Myocyte (in vitro differentiated cells): ENCODE measurements at places on chromosomes 13 and 19. TPM values are rescaled to one million over a fixed set of nuclear protein-coding genes. Genes with fewer than 3 reads are reported as not detected.
A peak's percentile ranks its signal among the peaks of the same experiment; 100 is the strongest.

DNA sequence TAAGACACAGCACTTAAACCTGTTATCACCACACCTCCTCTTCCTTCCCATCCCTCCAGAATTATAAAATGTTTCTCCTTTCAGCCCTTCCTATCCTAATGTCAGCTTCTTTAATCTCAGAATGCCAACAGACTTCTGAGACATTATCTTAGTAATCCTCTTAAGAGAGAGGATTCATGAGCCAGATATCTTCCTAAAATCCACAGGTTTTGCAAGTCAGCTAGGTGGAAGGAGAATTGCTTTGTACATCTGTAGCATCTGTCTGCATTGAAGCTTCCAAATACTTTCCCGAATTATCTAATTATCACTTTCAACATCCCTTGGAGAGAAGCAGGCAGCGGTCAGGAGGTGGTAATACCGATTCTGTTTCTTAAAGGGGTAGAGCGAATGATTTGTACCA lies 179.1 kb downstream of the DCT start:
- no peak for DNase-seq

DNA sequence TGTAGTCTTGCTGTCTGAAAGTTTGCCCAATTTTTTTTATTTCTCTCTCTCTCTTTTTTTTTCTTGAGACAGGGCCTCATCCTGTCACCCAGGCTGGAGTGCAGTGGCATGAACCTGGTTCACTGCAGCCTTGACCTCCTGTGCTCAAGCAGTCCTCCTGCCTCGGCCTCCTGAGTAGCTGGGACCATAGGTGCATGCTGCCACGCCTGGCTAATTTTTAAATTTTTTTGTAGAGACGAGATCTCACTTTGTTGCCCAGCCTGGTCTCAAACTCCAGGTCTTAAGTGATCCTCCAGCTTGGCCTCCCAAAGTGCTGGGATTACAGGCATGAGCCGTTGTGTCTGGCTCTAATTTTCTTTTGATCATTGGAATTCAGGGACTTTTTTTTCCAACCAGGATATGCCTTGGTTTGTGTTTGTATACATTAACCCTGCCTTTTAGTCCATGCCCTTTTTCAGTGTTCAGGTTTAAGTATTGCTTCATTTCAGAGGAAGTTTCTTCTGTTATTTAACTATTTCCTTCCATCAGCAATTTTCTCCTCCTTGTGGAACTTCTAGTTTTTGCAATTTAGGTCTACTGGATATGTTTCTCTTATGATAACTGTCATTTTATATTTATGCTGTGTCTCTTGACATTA lies 201.4 kb downstream of the PCCA start:
- DNase-seq, result no peak

- DNase-seq, result no peak
Observed at GRCh38 chr19:30791088-30791487, 418.9 kb downstream of the ZNF536 start.

The FGF22 gene
- 0.16 and 0.21 TPM in 2 replicates for total RNA-seq

DNA sequence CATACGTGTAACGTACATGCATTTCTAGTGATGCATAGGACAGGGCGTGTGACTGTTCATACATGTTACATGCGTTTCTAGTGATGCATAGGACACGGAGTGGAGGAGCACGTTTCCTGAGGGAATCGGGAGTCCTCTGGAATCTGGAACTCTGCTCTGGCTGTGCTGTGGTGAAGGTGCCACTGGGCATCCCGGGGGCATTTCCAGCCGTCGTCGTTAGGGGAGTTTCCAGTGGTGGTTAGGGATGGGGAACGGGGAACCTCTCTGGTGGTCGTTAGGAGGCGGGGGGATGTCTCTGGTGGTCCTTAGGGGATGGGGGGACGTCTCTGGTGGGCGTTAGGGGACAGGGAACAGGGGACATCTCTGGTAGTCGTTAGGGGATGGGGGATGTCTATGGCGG lies 209.6 kb upstream of the SOX1 start:
- DNase-seq, result no peak

GRCh38 chr19:12995596-12996405 lies 526 bp downstream of the NFIX start:
- peak; percentile 48 for DNase-seq

DNA sequence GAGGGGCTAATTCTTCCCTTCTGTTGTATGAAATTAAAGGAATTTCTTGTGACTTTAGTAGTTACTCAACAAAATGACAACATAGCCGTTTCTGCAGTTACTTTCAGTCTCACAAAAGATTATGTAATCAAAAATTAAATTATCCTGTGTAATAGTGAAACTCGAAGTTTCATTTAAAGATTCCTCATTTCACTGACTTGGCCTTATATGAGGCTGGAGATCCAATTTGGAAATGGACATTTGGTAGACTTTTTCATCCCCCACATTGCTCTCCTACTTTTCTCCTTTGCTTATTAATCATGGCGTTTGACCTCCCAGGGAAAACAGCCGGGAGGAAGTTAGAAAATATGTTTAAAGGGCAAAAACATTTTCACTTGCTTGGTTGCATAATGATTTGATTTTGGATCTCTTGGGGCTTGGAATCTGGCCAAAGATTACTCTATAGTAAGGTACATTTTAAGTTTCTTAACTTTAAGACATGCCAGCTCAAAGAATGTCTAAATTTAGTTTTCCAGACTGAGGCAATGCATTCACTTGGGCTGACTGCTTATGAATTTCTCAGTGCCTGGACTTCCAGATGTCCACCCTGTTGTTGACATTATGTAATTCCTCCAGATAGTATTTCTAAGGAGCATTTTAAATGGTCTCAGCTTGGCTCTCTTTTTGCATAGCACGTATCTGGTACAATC lies 1364.9 kb upstream of the MIR17HG start:
- no peak for DNase-seq

The TICAM1 gene
- total RNA-seq, result 4.4 and 4.6 TPM in 2 replicates
